ENCODE measurements at places on chromosomes 5 and 9.
A peak's percentile ranks its signal among the peaks of the same experiment; 100 is the strongest.

GRCh38 chr9:99931155-99931840, 24.8 kb downstream of the STX17 start:
- DNase-seq: no peak

DNA sequence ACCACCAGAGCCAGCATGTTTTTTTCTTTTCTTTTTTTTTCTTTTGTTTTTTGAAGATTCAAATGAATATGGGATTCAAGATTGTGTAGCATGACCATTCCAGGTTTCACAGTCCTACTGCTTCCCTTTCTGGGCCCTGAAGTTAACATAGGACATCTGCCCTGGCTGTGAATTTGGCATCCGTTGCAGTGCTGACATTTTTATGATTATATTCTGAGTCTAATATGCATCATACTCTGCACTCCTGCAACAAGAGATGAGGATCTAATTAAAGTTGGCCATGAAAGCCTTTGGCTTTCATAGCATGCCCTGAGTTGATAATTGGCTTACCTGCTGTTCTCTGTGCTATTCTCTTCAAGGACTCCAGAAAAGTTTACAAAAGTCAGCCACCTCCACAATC, 29.8 kb downstream of the C5orf22 start:
- DNase-seq: no peak

- DNase-seq: no peak
These were observed 121.0 kb downstream of the AUH start for GRCh38 chr9:91240596-91241165.

- DNase-seq: no peak
These were observed 75.1 kb downstream of the ALDH7A1 start for GRCh38 chr5:126519637-126520592.

GRCh38 chr9:97632248-97632984, 752 bp downstream of the TSTD2 start:
- DNase-seq: peak; percentile 54

DNA sequence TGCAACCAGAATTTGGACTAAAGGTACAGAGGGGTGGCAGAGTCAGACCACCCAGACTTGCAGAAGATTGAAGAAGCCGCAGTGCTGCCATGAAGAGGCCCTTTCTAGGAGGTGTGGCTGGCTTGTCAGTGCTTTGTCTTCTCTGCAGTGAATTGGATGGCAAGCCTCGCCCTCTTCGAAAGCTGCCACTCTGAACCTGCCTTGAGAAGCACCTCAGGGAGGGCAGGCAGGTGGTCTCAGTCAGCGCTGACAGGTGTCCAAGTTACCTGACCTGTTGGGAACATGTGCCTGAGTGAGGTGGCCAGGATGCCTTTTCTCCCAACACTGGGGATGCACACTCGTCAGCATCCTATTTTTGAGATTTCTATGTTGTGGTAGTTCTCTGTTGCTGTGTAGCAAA, 6.2 kb downstream of the TENT4A start:
- DNase-seq: no peak

DNA sequence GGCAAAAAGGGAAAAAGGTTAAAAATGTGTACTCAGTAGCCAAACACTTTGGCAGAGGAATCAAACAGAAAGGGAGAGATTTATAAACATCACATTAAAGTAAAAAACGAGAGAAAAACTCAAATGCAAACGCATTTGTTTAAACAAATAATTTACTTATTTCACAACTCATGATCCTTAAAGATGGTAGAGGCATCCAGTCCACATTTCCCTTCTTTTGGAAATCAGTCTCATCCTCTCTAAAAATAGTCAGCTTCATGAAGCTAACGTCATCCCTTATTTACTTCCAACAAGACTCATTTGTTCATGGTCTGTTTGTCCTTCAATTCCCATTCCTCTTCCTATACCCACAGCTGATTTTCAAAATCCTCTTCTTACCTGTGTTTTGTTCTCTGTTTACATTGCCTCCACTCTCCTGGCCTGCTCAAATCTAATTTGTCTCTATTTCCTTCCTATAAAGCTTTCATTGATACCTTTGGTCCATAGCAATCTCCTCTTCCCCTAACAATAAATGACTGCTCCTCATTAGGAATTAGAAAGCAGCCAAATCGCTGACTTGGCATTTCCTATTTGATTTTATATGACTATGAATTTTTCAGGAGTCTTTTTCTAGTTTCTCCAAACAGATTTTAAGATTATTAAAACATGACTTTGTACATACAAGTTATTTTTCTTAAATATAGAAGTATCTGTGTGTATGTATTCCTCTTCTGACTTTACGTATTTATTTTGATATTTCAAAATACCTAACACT, 805.3 kb downstream of the TLE1 start:
- no peak for DNase-seq

DNA sequence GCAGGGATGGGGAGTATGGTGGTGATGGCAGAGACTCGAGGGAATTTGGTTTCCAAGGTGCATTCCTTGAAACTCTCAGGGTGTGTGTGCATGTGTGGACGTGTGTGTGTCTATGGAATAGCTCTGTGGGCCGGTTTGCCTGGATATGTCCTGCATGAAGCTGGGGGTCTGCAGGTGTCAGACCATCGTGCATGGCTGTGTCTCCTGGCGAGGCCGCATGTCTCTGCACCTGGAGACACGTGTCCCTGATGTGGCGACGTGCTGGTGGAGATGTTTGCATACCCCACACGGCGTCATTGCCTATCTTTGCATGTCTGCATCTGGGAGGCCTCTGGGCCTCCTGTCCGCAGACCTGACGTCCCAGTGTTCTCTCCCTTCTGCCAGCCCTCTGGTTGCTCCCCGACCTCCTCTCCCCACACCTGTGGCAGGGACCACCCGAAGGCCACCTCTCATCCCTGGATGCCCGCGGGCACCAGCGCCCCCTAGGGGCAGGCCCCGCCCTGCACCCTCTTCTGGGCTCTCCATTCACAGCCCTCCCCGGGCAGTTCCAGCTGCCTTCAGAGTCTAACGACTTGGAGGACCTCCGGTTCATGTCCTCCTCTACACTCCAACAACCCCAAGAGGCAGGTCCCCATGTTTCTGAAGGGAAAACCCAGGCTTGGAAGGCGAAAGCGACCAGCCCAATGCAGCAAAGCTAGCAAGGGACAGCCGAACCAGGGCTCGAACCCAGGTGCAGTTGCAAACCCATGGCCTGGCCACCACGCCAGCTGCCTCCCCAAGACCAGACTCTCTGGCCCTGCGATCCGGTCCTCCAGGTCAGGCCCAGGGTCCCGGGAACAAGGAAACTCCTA, 88.6 kb downstream of the LMX1B start:
- no peak for DNase-seq

- no peak for DNase-seq
These were observed 23.4 kb downstream of the UBE2R2 start for GRCh38 chr9:33840381-33840780.

- DNase-seq: no peak
These were observed at the start of gene ADGRD2 for GRCh38 chr9:124450241-124450924. TSS of gene ADGRD2 (plus strand) at chr9:124450451. CDS start at chr9:124451667, 1,216 bp downstream.

DNA sequence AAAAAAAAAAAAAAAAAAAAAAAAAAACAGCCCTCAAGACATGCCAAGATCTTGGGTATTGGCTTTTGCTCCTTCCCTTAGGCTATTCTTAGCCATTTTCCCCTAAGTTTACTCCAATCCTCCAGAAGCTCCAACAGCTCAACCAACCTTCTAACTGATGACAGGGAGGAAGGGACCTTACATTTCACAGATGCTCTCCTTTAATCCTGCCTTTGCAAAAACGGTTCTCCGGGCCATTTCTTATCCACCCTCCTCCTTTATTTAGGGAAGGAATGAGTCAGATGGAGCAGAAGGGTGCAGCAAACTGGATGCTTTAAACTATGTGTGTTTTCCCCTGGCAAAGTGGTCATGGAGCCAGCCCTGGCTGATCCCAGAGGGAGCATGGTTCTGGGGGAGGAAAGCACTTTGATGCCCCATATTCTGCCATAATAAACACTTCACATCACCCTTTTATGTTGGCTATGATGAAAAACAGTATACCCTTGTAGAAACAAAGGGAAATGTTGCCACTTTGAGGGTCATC, 369.4 kb upstream of the DMAC1 start:
- DNase-seq: no peak

DNA sequence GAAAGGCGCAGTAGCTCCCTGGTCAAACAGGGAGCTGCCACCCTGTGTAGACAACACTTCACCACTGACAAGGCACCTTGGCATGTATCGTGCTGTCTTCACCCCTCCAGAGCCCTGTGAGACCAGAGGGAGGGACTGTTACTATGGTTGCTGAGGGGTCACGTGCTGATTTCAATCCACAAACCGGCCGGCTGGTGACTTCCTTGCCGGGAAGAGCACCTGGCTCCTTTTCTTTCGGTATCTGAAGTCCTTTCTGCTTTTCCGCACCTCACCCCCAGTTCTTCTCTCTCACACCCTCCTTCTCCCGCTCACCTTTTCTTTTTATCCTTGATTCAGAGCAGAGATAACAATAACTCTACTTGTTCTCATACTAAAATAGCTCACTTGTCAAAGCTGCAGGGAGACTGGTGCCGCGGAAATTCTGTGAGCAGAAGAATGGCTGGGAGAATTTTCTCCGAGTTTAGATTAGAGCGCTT, 327.2 kb downstream of the ZSWIM6 start:
- no peak for DNase-seq

DNA sequence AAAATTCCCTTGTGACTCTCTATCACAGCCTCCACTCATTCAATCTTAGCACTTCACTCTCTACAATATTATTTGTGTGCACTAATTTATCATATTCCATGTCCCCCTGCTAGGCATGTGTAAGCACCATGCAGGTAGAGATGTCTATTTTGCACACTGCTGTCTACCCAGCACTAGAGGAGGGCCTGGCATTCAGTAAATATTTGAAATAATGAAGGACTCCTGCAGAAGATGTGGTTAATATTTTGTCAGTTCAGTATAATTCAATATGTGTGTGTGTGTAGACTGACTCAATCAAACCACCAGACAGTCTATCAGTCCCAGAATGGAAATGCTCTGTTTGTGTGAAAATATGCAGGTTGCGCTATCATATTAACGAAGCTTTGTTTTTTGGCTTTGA, 313.6 kb upstream of the CDH6 start:
- DNase-seq: no peak

GRCh38 chr5:172659909-172660628, 19.0 kb downstream of the NEURL1B start:
- peak; percentile 48 for DNase-seq

- no peak for DNase-seq
These were observed 178.3 kb downstream of the BARX1 start for GRCh38 chr9:93776873-93777272.

- DNase-seq: no peak
These were observed 210.8 kb downstream of the NFIB start for GRCh38 chr9:14103115-14103514.

GRCh38 chr5:138514021-138514420, 29.0 kb downstream of the ETF1 start:
- no peak for DNase-seq

DNA sequence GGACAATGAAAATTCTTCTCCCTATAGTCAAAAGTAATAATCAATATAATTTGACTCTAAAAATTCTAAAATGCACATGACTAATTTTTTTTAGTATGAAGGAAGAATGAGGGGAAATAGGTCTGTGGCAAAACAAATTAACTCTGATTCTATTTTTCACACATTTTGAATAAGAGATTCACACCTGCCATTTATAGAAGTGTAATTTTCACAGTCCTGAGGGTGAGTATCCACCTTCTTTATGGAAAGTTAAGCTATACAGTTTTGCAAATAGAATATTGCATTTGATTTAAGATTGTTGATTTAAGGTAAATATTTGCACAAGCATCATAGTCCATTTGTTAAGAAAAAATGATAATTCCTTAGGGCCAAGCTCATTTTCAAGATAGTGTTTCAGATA, 417.7 kb downstream of the CHSY3 start:
- no peak for DNase-seq

DNA sequence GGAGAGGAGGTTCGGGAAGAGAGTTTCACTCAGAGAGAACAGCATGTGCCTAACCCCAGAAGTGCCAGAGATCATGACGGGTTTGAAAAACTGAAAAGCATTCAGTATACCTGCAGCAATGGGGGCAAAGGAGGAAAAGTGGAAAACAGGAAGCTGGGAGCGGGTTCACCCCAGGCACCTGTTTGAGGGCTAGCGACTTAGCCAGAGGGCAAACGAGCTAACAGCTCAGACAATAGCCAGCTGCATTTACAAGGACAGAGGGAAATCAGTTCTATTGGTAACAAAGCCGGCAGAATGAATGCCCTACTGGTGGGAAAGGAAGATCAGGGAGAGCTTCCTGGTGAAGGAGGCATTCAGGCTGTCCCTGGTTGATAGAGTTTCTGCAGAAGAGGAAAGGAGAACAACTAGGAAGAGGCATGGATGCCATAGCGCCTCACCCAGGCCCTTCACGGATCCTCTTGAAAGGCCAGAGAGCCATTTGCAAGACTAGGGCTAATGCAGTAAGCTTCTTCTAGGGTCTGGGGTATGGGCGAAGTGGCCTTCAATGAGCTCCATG, 141.7 kb upstream of the ADRA1B start:
- DNase-seq: no peak

GRCh38 chr9:21432672-21433425, 7.4 kb upstream of the IFNA1 start:
- no peak for DNase-seq

DNA sequence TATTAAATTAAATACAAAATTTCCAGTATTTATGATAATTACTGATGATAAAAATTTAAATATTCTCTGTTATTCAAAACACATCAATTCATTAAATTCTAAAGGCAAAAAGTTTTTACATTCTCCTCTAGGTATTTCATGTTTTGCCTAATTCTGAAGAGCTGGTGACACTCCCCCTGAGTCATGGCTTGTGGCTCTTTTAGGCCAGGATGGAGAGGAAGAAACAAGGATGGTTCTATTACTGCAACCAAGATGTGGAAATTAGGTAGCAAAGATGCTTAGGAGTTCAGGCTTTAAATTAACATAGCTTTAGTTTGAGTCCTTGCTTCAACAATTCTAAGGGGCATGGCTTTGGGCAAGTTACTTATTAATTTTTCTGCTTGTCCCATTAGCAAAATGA, 1295.8 kb downstream of the EFNA5 start:
- DNase-seq: no peak

DNA sequence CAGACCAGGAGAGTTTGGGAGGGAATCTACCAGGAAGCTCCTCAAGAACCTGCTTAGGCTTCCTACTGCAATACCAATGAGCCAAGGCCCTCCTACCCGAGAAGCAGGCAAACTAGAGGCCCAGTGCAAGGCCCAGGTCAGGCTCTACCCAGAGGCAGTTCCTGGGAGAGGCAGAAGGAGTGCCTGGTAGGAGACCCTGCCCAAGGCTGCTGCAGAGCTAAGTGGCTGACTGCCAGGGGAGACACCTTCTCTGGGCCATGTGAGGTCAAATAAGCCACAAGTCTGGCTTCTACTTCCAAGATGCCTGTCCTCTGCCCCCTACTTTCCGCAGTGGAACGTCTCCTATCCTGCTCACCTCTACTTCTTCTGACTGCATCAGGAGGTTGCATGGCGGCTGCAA, 17.8 kb downstream of the ACSL6 start:
- no peak for DNase-seq

Measured in fibroblast of skin of left biceps (primary cell).